ENCODE measurements at places on chromosomes 2 and 18. TPM values are rescaled to one million over a fixed set of nuclear protein-coding genes. Genes with fewer than 3 reads are reported as not detected.

Gene MCFD2
- 57.6 TPM for total RNA-seq

Gene TMEM200C
- not detected for total RNA-seq

Gene CFAP65
- not detected for total RNA-seq

Gene HOXD3
- total RNA-seq, result 1.5 TPM

Gene HOXD13
- not detected for total RNA-seq

Gene REL
- total RNA-seq, result 20.9 TPM

Gene SMAD4
- 58.3 TPM for total RNA-seq

Gene GPR39
- 0.76 TPM for total RNA-seq

Gene CCDC74A
- total RNA-seq, result 2.5 TPM

Gene SH2D6
- not detected for total RNA-seq

Gene GKN1
- not detected for total RNA-seq

Gene ADD2
- total RNA-seq, result 0.76 TPM

Gene MEX3C
- total RNA-seq, result 24.2 TPM

Gene HOXD1
- total RNA-seq, result not detected

Data from esophagus squamous epithelium (tissue), 5 donors.